ENCODE measurements at places on chromosomes 13 and 19. TPM values are rescaled to one million over a fixed set of nuclear protein-coding genes. Genes with fewer than 3 reads are reported as not detected.

Gene CDC16
- total RNA-seq = 50.4 TPM

Gene ZNF730
- total RNA-seq = 3.5 TPM

Gene ZNF66
- total RNA-seq = 4.7 TPM

Gene AMH
- total RNA-seq = 4.0 TPM

GRCh38 chr13:66128201-66128600 lies 1101.9 kb downstream of the PCDH9 start:
- DNase-seq = no peak
- no peaks in the 10 kb centered on the region for H3K36me3 ChIP-seq
- no peak overlapping the region for H3K27ac ChIP-seq
- no peak overlapping the region for H3K4me3 ChIP-seq
- no peaks in the 10 kb centered on the region for H3K4me1 ChIP-seq

GRCh38 chr19:55694241-55694655 lies 19.2 kb downstream of the EPN1 start:
- no peaks in the 10 kb centered on the region for H3K27me3 ChIP-seq
- peaks cover 2% of the 10 kb centered on the region for H3K4me1 ChIP-seq
- H3K27ac ChIP-seq = no peak overlapping the region
- H3K4me3 ChIP-seq = no peak overlapping the region
- peaks cover 75% of the 10 kb centered on the region for H3K36me3 ChIP-seq

GRCh38 chr19:6041991-6042481 lies 64.1 kb upstream of the RANBP3 start:
- DNase-seq = peak; percentile 50
- no peak overlapping the region for H3K4me3 ChIP-seq
- no peaks in the 10 kb centered on the region for H3K4me1 ChIP-seq
- no peaks in the 10 kb centered on the region for H3K27me3 ChIP-seq

DNA sequence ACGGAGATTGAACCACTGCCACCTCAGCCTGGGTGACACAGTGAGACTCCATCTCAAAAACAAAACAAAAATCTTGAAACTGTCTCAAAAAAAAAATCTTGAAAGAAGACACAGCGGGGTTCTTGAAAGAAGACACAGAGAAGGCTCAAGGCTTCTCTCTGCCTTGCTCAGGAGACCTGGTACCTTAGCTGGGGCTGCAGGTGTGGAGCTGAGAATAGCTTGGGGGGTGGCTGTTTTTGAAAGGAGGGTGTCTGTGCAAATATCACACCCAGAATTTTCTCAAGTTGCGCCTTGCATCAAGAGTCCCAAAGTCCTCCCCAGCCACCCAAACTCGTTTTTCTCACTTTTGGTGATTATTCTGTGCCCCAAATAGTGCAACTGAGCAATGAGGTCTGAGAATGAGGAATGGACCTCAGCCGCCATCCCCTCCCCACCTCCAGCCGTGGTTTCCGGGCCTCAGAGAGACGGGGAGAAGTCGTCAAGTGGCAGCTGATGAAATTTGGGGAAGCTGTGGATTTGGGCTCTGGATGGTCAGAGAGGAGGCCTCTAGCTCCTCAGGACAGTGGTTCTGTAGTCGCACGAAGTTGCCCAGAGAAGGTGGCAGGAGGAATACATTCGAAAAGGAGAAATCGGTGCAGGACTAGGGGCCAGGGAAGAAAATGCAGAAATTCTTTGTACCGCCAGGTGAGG lies 8.8 kb downstream of the S1PR2 start:
- H3K27ac ChIP-seq = no peak overlapping the region
- H3K27me3 ChIP-seq = no peaks in the 10 kb centered on the region
- DNase-seq = no peak
- peaks cover 19% of the 10 kb centered on the region for H3K36me3 ChIP-seq
- no peak overlapping the region for H3K4me3 ChIP-seq

DNA sequence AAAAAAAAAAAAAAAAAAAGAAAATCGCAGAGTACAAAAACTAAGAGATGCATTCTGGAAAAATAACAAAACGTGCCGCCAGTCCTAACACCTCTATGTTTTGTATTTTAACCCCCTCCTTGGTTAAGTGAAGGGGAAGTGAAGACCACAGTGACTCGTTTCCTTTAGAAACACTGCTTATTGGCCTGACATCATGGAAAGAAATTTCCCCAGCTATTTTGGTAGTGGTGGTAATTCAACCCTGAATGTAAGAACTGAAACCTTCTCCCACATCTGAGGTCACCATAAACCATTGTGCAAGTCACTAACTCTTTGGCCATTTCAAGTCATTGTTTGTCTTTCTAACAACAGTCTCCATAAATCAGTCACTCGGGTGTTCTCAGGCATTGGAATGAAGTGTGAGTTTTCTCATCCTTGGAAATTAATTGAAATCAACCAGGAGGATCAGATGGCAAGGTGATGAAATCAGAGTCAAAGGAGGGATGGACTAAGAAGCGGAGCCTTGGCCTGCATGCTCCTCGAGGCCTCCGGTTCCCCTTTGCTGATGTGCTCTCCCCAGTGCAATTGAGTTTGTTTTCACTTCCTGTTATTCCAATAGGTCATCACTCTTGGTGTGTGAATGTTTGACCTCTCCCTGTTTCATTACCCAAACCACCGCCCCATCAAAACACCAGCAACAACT lies 443.9 kb downstream of the FGF9 start:
- peak; percentile 55 for DNase-seq
- no peaks in the 10 kb centered on the region for H3K36me3 ChIP-seq
- H3K27ac ChIP-seq = no peak overlapping the region
- H3K27me3 ChIP-seq = no peaks in the 10 kb centered on the region
- H3K4me3 ChIP-seq = no peak overlapping the region

DNA sequence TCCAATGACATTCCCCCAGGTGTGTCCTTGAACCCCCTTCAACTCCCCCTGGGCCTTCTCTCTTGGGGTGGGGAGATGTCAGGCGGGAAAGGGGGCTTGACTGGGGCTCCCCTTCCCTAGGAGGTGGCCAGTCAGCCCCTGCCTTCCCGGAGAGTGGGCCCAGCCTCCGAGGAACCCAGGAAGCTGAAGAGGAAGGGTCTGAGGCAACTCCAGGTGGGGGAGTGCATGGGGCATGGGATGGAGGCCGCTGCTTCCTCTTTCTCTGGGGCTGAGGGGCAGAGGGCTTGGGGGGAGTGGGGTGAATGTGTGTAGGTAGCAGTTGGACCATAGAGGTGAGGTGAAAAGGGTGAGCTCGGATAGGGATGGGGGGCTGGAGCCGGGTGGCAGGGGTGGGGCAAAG lies 2.7 kb upstream of the INAFM1 start:
- no peak overlapping the region for H3K27ac ChIP-seq
- H3K27me3 ChIP-seq = no peaks in the 10 kb centered on the region
- no peak for DNase-seq
- peaks cover 37% of the 10 kb centered on the region for H3K4me1 ChIP-seq

- H3K36me3 ChIP-seq = peaks cover 63% of the 10 kb centered on the region
- no peak overlapping the region for H3K4me3 ChIP-seq
- no peak for DNase-seq
- H3K27me3 ChIP-seq = no peaks in the 10 kb centered on the region
These were observed 15.6 kb downstream of the LSM4 start for GRCh38 chr19:18307271-18307681.
